ENCODE measurements at places on chromosomes 13 and 19.

DNA sequence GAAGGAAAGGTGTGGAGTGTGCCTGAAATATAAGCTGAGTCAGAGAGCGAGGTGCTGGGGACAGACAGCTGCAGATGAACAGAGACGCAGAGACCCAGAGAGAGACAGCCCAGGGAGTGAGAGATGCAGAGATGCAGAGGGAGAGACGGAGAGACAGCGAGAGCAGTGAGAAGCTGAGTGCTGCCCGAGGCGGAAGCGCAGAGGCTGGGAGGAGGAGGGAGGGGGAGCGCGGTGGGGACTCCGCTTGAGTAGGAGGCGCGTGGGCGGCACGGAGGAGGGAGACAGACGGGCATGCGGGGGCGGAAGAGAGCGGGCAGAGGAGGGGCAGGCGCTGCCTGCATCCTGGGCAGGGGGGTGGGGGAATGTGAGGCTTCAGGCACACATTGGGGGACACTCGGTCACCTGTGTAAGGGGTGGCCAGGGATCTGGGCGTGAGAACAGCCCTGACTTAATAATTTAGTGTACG is 25.7 kb downstream of the SLC8A2 start:
- DNase-seq: no peak

- DNase-seq: peak; percentile 62
Measured at GRCh38 chr19:55638864-55639359, 1.9 kb upstream of the ZNF580 start.

GRCh38 chr19:14514215-14514863 is 3.9 kb downstream of the DNAJB1 start:
- no peak for DNase-seq

DNA sequence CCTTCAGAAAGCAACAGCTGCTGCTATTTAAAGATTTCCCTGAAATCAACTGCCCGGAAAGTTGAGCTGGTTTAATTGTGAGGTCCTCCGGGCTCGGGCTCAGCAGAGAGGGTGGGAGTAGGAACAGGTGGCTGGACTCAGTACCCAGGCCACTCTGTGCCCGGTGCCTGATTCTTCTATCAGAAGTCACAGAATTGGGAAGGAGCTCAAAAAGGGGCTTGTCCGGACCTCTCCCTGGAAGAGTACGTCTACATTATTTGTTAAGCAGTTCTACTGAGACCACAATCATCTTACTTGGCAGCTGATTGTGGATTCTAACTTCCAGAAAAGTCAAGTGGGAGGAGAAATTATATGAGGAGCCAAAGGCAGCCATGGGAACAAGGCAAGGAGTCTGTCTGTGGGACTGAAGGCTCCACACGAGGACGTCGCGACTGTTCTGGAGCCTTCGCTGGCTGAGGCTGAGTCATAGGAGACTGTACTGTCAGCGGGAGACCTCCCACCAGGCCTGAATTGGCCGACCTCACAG is 91.7 kb upstream of the ANKRD10 start:
- no peak for DNase-seq

GRCh38 chr13:59384154-59384553 is 779.6 kb downstream of the DIAPH3 start:
- no peak for DNase-seq

DNA sequence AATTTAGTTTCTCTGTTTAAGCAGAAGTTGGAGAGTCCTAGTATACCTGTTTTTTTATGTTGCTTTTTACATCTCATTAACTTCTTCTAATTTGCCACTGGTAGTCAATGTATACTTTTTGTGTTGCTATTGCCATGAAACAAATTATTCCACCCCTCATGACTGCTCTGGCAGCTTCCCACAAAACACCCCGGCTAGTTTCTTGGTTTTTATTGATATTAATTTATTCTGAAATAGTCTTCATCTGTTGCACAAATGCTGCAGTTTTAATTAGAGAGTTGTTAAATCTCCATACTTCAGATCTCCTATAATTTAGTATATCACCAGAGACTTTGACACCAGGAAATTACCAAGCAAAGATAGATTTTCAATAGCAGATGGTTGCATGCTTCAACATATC is 1159.3 kb upstream of the PRR20A start:
- DNase-seq: no peak

- DNase-seq: no peak
Measured at GRCh38 chr19:35267353-35267817, 1.4 kb upstream of the USF2 start.

- no peak for DNase-seq
Measured at GRCh38 chr13:99614465-99614885, 113.2 kb downstream of the TM9SF2 start.

DNA sequence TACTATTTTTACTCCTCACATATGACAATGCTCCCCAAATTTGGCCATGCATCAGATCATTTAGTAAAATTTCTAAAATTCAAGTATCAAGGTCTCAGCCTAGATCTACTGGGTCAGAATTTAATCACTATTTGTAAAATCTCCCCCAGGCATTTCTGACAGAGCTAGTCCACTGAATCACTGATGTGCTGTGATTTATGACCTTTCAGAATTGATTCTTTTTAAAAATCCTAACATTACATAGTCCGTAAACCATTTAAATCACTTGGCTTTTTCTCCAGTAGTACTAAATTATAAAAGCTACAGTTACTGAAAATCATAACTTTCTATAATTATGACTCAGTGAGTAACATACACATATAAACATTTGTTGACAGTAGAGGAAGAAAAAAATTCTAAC is 92.8 kb upstream of the RAP2A start:
- DNase-seq: no peak
